ENCODE measurements at places on chromosomes 6 and 20.

GRCh38 chr6:135880066-135880972, 28.8 kb downstream of the PDE7B start:
- peak; percentile 36 for DNase-seq

- no peak for DNase-seq
Measured at GRCh38 chr6:53931086-53931485, 136.3 kb downstream of the LRRC1 start.

DNA sequence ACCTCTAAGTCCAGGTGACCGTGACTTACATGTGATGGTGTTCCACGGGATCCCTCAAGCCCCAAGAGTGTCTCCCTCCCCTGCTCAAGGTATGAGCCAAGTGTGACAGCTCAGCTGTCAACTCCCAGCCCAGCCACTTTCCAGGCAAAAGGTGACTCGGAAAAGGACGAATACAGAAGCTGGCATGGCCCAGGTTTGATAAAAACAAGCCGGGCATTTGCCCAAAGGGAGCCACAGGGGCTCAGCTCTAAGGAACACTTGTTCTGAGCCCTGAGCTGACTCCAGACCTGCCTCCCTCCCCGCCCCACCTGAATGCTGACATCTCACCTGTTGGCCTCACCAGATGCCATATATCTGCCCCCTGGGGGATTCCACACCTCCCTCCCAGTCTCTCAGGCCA, 43.0 kb upstream of the BPIFA2 start:
- no peak for DNase-seq

- DNase-seq: peak; percentile 37
Measured at GRCh38 chr6:37209461-37210205, 39.7 kb downstream of the PIM1 start.

GRCh38 chr20:37737826-37738420, 44.1 kb downstream of the CTNNBL1 start:
- DNase-seq: no peak

Measured in effector CD4-positive, alpha-beta T cell (primary cell).